ENCODE measurements at places on chromosomes 3 and 15. TPM values are rescaled to one million over a fixed set of nuclear protein-coding genes. Genes with fewer than 3 reads are reported as not detected.
A peak's percentile ranks its signal among the peaks of the same experiment; 100 is the strongest.

The C15orf62 gene
- 0.22 TPM for total RNA-seq

The TPRG1 gene
- under 0.01 TPM for total RNA-seq

The WDR5B gene
- 2.6 TPM for total RNA-seq

The SLC9C1 gene
- under 0.01 TPM for total RNA-seq

The GUCA1C gene
- not detected for total RNA-seq

The HRG gene
- not detected for total RNA-seq

The A4GNT gene
- not detected for total RNA-seq

The NPAP1 gene
- total RNA-seq = not detected

The MESP2 gene
- not detected for total RNA-seq

The NR2F2 gene
- 25.0 TPM for total RNA-seq

The TMCO5A gene
- total RNA-seq = not detected

The IGSF11 gene
- total RNA-seq = under 0.01 TPM

The SLC35G2 gene
- 24.2 TPM for total RNA-seq

The DHX30 gene
- 56.0 TPM for total RNA-seq

- DNase-seq = no peak
Observed at GRCh38 chr3:179661777-179662176, 8.9 kb downstream of the USP13 start.

- DNase-seq = no peak
Observed at GRCh38 chr3:17747890-17748247, 5.4 kb upstream of the TBC1D5 start.

DNA sequence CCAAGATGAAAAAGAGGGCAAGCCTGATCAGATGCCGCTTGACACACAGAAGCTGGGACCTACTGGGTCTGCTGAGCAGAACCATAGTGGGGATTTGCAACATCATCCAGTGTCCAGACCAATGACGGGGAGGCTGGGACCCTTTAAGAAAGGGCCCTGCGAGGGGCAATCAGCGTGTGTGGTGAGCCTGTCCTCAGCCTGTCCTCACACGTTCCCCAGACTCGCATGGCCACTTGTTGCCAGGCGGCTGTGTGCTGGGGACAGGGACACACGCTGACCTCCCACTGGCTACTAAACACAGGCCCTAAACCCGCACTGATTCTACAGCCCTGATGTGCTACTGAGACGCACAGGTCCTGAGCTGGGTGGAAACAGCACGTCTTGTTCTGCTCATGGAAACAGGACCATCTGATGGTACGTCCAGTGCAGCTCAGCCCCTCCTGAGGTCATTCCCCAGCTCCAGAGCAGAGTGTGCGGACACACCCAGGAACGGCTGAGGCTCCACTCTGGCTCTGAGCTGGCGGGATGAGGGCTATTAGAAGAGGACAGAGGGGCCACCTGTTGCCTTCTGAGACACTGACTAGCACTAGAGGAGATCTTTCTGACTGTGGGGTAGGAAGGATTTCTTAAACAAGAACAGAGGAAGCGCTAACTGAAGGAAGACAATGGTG, 24.4 kb downstream of the PCSK6 start:
- DNase-seq = no peak

- DNase-seq = no peak
Observed at GRCh38 chr3:89405176-89405575, 297.8 kb downstream of the EPHA3 start.

GRCh38 chr3:37876279-37876678, 14.6 kb downstream of the CTDSPL start:
- no peak for DNase-seq

DNA sequence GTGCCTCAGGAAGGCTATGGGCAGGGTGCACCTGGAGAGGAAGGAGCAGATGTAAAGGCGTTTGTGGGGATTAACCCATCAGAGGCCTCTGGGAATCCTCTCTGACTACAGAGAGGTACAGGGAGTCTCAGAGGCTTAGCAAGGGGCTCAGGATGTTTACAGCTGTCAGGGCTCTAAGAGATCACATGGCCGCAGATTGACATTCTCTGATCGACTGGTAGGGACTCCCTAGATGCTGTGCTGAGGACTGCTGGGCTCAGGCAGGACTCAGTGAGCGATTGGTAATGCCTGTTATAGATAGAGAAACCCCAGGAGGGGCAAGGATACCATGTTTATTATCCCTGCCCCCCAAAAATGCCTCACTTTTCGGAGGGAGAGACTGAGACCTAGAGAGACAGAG, 103.5 kb downstream of the CORO2B start:
- DNase-seq = no peak

GRCh38 chr3:24311881-24312280, 182.8 kb downstream of the THRB start:
- no peak for DNase-seq

GRCh38 chr15:80674245-80674614, 20.9 kb upstream of the ABHD17C start:
- peak; percentile 9 for DNase-seq

DNA sequence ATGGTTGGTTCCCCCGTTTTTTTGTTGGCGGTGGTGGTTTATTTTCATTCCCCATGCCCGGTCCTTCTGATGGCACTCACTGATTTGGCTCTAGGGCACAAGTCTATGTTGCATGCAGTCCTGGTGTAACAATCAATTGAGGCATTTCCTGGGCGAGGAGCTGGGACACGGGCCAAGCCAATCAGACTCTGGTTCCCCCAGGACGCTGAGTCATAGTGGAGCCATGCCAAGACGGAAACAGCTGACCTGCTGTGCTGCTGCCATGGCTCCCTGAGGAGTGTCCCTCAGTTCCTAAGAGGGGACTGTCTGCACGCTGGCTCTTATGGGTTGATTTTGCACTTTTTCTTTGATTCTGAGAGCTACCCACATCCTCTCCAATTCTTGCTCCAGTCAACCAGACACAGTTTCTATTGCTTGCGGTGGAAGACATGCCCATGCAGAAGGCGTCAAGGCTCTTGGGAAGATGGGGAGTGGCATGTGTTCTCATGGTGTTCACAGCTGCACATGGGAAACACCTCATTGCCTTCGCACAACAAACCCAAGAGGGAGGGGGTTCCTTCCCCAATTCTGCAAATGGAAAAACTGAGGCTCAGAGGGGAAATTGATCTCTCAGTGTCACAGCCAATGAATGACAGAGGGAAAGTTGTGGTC, 28.3 kb upstream of the ALDH1L1 start:
- DNase-seq = peak; percentile 84

DNA sequence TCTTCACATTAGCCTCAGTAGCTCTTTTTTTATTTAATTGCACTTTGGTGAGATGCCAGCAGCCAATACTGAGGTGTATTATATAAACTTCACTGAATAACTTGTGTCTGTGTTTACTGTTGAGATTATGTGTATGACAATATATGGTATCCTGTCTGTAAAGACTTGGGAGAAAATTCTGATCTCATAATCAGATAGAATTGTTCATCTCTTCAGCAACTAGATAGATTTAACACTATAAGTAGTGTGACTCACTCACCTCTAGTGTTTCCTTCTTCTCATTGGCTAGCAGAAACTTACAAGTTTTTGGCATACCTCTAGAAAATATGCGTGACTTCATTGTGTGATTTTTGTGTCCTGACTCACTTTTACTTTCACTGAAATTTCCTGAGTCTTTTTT, 67.6 kb upstream of the TGFBR2 start:
- DNase-seq = peak; percentile 96

GRCh38 chr3:59856934-59857460, 807.2 kb upstream of the CFAP20DC start:
- DNase-seq = no peak

DNA sequence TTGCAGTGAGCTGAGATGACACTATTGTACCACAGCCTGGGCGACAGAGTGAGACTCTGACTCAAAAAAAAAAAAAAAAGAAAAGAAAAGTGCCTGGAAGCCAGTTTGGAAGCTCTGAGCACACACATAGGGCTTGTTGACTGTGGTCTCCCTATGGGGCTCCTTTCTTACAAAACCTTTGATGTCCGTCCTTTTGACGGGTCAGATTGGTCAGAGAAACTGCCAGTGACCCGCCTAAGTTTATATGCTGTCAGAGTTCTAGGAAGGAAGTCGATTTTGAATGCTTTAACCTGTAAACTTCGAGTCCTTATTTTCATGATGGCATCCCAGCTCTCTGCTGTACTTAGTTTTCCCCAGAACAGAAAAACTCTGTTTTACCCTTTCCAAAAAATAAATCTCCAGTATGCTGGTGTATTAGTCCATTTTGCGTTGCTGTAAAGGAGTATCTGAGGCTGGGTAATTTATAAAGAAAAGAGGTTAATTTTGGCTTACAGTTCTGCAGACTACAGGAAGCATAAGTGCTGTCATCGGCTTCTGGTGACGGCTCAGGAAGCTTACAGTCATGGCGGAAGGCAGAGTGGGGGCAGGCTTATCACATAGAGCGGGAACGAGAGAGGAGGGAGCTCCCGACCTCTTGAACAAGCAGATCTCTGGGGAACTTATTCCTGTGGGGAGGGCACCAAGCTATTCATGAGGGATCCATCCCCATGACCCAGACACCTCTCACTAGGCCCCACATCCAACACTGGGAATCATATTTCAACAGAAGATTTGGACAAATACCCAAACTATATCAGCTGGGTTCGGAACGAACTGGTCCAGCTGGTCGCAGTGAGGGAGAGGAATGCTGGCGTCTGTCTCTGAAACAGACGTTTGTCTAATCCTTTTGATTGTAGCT, 72.3 kb downstream of the LMLN start:
- DNase-seq = peak; percentile 84

DNA sequence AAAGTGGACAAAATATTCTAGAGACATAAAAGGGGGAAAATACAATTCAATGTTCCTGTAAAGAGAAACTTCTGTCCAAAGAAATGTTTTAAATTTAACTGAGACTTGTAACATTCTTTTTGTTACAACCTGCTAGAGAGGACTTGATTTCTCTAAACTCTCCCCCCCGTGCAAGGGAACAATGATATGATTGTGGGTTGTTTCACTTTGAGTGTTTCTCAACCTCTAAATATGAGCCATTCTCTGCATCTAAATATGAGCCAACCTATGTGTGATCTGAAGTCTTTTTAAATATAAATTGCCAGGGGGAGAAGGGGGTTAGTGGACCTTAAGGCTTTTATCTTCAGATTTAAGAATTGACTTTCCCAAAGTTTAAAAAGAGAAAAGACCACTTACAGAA, 14.6 kb downstream of the ZNF860 start:
- no peak for DNase-seq

- no peak for DNase-seq
Observed at GRCh38 chr3:25433106-25433505, 5.0 kb downstream of the RARB start.

GRCh38 chr3:71444028-71444860, 139.3 kb downstream of the FOXP1 start:
- peak; percentile 28 for DNase-seq

DNA sequence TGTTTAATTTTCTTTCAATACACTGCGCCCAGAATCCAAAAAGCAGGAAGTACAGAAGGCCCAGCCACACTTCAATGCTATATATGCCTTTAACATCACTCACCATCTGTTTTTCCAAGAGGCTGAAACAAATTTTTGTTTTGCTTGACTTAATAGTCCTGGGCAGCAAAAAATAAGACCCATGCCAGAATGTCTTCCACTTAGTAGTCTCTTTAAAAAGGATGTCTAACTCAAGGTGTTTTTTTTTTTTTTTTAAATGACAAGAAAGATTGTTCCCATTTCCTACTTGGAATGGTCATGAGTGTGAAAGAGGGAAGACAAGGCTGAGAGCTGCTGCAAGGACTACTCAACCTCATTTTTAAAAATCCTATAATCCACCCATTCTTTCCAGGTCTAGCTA, 590.3 kb upstream of the SGO1 start:
- DNase-seq = no peak

GRCh38 chr3:132079147-132079546, 44.3 kb upstream of the CPNE4 start:
- DNase-seq = no peak

GRCh38 chr3:186839874-186840641, 2.5 kb upstream of the ADIPOQ start:
- no peak for DNase-seq

DNA sequence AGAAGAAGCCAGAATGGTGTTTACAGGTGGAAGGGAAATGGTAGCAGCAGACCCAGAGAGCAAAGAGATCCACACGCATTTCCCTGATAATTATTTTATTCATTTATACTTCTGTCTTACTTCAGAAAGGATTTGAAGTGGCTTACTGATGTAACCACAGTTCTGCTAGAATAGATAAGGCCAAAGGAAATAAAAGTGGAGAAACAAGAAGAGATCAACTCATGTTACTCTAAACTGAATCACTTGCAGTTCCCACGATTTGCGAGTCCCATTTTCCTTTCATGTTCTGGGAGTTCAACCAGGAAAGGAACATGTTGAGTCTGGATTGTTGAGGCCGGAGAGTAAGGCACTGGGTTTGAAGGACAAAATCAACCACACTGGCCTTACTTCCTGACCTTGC, 151.8 kb downstream of the MYRIP start:
- peak; percentile 22 for DNase-seq

DNA sequence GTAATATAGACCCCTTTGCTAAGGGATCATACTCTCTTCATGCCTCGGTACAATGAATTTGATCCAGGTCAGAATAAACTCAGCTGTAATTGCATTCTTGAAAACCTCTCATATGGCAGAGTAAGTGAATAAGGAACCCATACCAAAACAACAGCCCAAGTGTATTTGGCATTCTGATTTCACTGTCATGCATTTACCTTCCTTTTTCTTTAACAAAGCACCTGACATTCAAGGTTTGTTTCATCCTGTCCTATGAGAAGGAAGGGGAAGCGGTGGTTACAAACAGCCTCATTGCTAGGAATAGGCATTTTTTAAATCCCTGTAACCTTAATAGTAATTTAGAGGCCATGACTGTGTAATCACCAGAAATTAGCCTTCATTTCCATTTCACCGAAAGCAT, 97.1 kb downstream of the LSAMP start:
- DNase-seq = no peak

- DNase-seq = no peak
Observed at GRCh38 chr3:10804183-10804648, 11.8 kb upstream of the SLC6A11 start.

- DNase-seq = peak; percentile 37
Observed at GRCh38 chr15:57485869-57486268, 105.8 kb upstream of the MYZAP start.

DNA sequence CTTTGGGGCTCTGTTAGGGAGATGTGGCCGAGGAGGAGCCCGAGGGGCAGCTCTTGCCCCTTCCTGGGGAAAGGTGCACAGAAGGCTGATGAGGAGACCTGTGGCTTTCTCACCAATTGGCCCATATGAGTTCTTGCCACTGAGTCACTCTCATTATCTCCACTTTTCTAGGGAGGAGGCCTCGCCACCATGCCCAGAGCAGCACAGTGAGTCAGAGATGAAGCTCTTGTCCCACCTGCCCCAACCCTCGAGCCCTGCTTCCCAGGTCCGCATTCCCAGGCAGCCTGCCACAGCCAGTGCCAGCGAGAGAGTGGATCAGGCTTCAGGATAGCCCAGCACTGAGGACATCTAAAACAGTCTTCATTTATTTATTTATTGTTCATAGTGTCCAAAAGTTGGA, 53.5 kb downstream of the AMOTL2 start:
- DNase-seq = no peak

- no peak for DNase-seq
Observed at GRCh38 chr3:14332392-14332791, 70.0 kb upstream of the SLC6A6 start.

DNA sequence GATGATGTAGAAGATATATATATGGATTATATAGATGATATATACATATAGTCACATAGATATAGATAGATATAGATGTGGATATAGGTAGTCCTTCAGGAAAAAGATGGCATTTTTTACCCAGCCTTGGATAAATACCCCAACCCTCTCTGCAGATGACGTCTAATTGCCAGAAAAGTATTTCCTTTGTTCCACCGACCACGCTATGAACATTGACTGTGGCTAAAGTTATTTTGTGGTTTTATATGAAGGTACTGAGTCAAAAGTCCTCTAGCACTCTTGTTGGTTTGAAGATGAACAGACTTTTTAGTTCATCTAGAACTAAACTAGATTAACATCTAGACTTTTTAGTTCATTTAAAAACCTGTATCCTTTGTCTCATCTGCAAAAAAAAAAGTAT, 207.7 kb downstream of the PLOD2 start:
- no peak for DNase-seq
